ENCODE measurements at places on chromosomes 3 and 15.

DNA sequence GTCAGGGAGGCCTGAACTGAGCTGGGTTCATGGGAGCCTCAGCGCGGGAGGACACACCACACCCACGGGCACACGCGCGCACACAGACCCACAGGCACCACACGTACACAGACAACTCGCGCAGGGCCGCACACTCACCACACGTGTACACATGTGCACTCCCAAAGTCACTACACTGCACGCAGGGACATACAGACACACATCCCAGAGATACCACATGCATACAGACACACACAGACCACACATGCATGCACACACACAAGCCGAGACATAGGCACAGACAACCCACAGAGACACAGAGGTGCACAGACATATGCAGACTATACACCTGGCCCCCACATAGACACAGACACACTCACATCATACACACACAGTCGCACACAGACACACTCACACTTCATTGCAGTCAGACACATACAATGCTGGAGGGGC, 1.1 kb upstream of the MGLL start:
- DNase-seq: no peak

- DNase-seq: no peak
These were observed 1118.4 kb downstream of the TBL1XR1 start for GRCh38 chr3:176078906-176079305.

GRCh38 chr3:52217409-52217805, 8.0 kb downstream of the TLR9 start:
- DNase-seq: no peak

GRCh38 chr15:88232771-88233201, 23.8 kb downstream of the NTRK3 start:
- DNase-seq: no peak

DNA sequence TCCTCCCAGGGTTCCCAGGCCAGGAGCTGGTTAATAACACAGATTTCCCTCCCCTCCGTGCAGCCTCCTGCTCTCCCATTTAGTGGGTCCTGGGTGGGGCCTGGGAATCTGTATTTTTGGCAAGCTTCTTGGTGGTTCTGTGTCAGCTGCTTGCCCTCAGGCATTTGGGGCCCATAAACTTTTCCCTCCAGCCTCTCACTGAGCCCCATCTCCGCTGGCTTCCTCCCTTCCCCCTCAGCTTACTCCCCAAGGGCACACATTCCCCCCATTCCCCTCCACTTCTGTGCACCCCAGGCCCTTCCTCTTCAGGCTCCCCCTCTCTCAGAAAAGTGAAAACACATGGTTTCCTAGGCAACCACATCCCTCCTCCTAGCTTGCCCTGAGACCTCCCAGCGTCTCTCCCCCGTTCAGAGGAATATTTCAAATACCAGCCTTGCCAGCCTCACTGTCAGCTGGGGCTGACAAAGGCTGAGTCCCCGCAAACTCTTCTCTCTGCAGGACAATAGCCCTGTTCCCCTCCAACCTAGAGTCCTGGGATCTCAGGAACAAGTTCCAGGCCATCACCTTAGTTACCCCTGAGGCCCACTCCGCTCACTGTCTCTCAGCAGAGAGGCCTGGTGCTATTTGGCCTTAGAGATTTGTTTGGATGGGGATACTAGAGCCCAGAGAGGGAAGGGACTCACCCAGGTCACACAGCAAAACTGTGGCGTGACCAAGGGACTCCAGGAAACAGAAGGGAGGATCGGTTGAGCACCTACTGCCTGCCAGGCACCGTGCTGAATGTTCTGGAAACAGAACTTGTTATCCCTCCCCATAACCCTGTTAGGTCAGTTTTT, 44.6 kb upstream of the SMAD6 start:
- DNase-seq: no peak

GRCh38 chr3:190718097-190718496, 144.4 kb downstream of the GMNC start:
- no peak for DNase-seq

- no peak for DNase-seq
These were observed 159.9 kb upstream of the CMC1 start for GRCh38 chr3:28081533-28081947.

DNA sequence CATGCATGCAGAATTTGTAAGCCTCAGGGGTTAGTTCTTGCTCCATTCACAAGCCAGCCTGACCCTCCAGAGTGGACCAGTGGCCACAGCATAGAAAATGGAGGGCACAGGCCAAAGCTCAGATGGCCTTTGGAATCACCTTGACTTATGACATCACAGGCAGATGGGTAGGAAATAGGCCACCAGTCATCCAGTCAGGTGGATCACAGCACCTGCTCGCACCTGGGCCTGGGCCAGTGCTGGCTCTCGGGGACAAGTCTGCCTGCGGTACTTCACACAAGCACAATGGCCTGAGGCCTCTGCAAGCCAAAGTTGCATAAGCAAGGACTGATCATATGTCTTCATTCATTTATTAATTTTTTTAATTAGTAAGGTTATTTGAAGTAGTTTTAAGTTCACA, 39.3 kb downstream of the PPCDC start:
- DNase-seq: no peak

DNA sequence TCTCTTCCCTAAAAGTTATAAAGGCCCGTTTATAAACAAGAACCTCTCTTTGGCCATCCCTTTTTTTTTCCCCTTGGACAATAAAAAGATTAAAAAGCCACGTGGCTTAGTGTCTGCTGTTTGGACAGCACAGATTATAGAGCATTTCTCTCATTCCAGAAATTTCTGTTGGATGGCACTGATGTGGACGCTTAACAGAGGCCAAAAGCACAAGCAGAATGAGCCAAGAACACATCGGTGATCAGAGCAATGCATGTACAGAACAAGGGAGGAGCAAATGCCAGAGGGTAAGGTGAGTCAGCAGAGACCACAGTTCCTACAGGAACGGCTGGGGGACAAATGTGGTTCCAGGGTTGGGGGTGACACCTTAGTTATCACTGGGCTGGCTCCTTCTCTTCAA, 30.3 kb upstream of the CTNNB1 start:
- DNase-seq: no peak

DNA sequence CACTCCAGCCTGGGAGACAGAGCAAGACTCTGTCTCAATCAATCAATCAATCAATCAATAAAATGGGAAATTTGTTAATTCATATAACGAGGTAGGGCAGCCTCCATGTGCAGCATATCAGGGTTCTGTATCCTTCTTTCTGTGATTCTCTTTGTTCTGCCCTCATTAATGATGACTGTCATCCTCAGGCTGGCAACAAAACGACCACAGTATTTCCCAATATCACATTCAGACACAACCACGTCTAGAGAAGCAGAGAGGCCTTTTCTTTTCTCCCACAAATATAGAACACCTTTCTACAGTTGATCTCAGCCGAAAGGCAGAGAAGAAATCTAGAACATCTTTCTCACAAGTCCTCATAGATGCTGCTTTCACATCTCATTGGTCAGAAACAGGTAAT, 11.2 kb downstream of the CEP19 start:
- DNase-seq: no peak

DNA sequence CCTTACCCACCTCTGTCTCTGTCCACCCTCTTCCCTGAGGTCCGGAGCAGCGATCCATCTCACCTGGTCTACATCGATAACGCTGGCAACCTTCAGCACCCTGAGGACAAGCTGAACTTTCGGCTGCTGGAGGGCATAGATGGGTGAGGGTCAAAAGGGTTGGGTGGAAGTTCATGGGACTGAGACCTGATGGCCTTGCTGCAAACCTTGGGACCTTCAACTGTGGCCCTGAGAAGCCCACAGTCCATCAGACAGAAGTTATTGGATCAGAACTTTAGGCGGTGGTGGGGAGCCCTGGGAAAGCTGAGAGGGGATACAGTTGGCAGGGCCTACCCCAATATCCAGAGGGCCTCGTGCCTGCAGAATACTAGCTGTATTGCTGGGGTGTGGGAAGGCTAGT, 50.5 kb downstream of the POMGNT2 start:
- no peak for DNase-seq

DNA sequence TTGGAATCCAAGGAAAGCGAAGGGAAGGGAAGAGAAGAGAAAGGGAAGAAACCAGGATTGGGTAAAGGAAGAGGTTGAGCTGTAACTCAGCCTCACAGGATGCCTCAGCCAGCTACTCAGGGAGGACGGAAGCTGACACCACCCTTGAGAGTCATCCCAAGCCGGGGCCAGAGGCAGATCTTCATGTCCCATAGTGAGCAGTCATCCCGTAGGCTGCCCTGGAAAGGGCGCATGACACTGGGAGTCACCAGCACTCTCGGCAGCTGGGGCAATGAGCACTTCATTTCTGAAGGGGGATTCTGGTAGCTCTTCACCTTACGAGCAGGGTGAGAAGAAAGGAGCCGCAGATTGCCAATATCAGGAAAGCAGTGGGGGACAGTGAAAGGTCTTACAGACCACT, 60.1 kb upstream of the PCSK6 start:
- DNase-seq: no peak

DNA sequence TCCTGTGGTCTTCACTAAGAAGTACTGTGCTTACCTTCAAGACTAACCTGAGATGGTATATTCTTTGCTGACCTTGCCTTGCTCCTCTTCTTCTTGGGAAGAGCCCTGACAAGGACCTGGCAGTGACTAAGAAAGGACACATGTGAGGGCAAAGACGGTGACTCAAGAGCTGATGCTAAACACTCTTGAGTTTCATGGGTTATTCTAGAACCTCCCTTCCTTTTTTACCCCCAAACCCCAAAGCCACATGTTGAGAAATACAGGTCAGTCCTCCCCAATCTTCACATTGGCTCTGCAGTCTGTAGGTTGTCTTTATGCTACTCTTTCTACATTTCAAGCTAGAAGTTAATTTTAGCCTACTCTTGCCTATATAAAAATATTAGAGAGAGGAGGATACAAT, 200.6 kb downstream of the SEMA6D start:
- DNase-seq: no peak

- DNase-seq: no peak
These were observed 101.8 kb downstream of the RPLP1 start for GRCh38 chr15:69554279-69554961.

- DNase-seq: no peak
These were observed 32.3 kb downstream of the C3orf62 start for GRCh38 chr3:49244581-49245205.

GRCh38 chr3:141390747-141391146, 22.4 kb downstream of the ZBTB38 start:
- DNase-seq: no peak

DNA sequence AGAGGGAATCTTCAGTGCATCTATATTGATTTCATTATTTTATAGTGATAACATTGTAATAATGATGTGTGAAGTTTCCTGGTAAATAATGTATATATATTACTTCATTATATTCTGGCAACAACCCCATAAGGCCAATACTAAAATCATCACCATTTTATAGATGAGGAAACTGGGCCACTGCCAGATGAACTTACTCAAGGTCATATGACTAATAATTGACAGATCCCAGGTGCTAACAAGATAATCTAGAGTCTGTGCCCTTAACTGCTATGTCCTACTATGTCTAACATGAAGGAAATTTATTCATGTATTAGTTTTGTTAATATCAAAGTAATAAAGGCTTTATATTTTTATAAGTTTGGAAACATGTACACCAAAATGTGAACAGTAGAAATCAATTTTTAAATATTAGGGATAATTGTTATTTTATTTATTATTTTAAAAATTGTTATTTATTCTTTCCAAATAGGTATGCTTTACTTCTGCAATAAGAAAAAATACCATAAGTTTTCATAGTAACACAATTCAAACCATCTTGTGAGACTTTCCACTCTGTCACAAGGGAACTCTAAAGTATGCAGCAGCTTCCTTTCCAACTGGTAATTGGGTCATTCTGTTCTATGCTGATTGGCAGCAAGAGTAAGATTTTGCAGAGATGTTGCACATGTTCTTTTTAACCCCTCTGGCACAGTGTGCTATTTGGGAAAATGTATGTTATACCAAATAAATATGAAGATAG, 90.8 kb upstream of the CMC1 start:
- DNase-seq: no peak

- DNase-seq: no peak
These were observed 1.9 kb downstream of the ARPP19 start for GRCh38 chr15:52566889-52567288.

DNA sequence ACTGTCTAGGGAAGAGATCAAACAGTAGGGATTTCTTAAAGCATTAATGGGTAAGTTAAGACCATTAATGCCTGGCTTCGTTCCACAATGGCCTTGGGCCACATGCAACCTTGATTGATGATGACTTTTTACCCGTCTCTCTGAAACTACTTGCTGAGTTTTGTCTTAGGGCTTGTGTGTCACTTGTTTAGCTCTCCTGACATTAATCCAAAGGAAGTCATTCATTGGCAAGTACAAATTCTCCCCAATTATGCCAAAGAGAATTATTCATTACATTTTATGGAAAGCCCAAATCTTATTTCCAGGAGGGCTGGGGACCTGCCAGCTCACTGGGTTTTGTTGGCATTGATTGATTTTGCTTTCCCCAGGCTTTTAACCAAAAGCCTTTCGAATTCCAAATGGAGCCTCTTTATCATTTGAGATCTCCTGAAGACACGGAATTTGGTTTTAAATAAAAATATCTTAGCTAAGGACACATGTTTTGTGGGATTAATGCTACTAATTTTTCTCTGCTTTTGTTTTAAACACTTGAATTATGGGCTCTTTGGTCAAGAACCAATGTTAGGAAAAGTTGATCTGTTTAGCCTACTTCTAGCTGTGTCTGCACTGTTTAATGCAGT, 40.7 kb downstream of the SERPINI1 start:
- no peak for DNase-seq

DNA sequence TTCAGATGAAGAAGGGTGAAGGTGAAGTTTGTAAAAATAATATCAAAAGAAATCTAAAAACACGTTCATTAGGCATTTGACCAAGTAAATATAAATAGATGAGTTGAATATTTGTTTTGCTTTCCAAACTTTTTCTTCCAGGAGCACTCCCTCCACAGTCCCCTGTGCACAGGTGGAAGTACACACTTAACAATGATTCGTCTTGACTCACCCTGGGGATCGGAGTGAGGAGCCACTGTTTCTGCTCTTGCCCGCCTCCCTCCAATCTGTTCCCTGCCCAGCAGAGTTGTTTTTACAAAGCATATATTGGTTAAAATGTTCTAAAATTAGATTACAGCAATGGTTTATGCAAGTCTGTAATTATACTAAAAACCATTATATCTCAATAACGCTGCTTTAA, 175.1 kb downstream of the PTPRG start:
- DNase-seq: no peak

DNA sequence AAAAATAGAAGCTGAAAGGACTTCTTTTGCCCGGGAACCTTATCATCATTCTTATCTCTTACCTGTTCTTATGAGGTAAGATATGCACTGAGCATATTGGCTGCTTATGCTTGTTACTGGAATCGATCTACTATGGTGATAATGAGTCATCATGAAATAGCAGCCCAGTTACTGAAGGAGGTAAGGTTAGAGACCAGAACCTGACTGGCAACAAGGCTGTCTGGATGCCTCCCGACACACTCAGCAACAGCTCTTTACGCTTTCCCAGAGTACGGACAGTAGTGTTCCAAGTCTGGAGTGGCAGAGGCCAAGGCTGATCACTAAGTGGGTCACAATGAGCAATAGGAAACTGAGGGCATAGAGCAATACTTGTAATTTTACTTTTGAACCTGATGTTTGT, 314.1 kb downstream of the NLGN1 start:
- no peak for DNase-seq

- no peak for DNase-seq
These were observed 113.4 kb upstream of the BCL6 start for GRCh38 chr3:187858711-187859110.

- DNase-seq: peak; percentile 1
These were observed 6.7 kb downstream of the EPHA3 start for GRCh38 chr3:89113893-89114840.
